ENCODE measurements at places on chromosomes 7 and 10. TPM values are rescaled to one million over a fixed set of nuclear protein-coding genes. Genes with fewer than 3 reads are reported as not detected.

KCNMA1 gene
- not detected for total RNA-seq

PDE6C gene
- total RNA-seq: not detected

OPN4 gene
- total RNA-seq: not detected

NME8 gene
- total RNA-seq: not detected

CPA2 gene
- not detected for total RNA-seq

TRPV5 gene
- total RNA-seq: not detected

C7orf33 gene
- not detected for total RNA-seq

BTAF1 gene
- total RNA-seq: 14.5 TPM

BICC1 gene
- total RNA-seq: not detected

AKR1C3 gene
- 22.2 TPM for total RNA-seq

ADIRF gene
- total RNA-seq: 71.8 TPM

MMP21 gene
- total RNA-seq: not detected

RHOBTB1 gene
- 18.5 TPM for total RNA-seq

SPDYE11 gene
- not detected for total RNA-seq

TRIM24 gene
- 10.3 TPM for total RNA-seq

SEMA3C gene
- total RNA-seq: not detected

GPRIN2 gene
- total RNA-seq: not detected

EGFR gene
- total RNA-seq: 3.5 TPM

CACNA2D1 gene
- 10.3 TPM for total RNA-seq

RAMP3 gene
- total RNA-seq: 7.0 TPM

SAMD9L gene
- total RNA-seq: 40.4 TPM

NANOS1 gene
- total RNA-seq: 0.13 TPM

FEZF1 gene
- total RNA-seq: not detected

FKBP6 gene
- total RNA-seq: not detected

DNAJB12 gene
- 29.5 TPM for total RNA-seq

CYP26A1 gene
- total RNA-seq: 0.60 TPM

RHEB gene
- 121 TPM for total RNA-seq

IFIT1B gene
- total RNA-seq: not detected

AKR1D1 gene
- total RNA-seq: not detected

IFIT2 gene
- total RNA-seq: 5.9 TPM

NODAL gene
- not detected for total RNA-seq

TMEM270 gene
- not detected for total RNA-seq

LIPJ gene
- total RNA-seq: not detected

CTNNA3 gene
- total RNA-seq: not detected

CYP2W1 gene
- not detected for total RNA-seq

PRTFDC1 gene
- 9.4 TPM for total RNA-seq

LFNG gene
- 4.5 TPM for total RNA-seq

NOS3 gene
- 25.3 TPM for total RNA-seq

PARD3 gene
- 14.7 TPM for total RNA-seq

ATOH7 gene
- not detected for total RNA-seq

TMEM120A gene
- 8.5 TPM for total RNA-seq
